ENCODE measurements at places on chromosomes 4 and X. TPM values are rescaled to one million over a fixed set of nuclear protein-coding genes. Genes with fewer than 3 reads are reported as not detected.

Gene FGA
- total RNA-seq = not detected

Gene SFRP2
- not detected for total RNA-seq

Gene NDST3
- total RNA-seq = not detected

Gene FOXP3
- total RNA-seq = not detected

Gene AKAP17A
- 30.3 TPM for total RNA-seq

Gene UGT2B15
- not detected for total RNA-seq

Gene CLDN34
- not detected for total RNA-seq

Gene ZMAT1
- not detected for total RNA-seq

Gene PAGE1
- total RNA-seq = not detected

Gene PRMT9
- 6.2 TPM for total RNA-seq

Gene PPEF1
- not detected for total RNA-seq

Measured in cardiac atrium fibroblast (primary cell).